ENCODE measurements at places on chromosomes 6 and 20. TPM values are rescaled to one million over a fixed set of nuclear protein-coding genes. Genes with fewer than 3 reads are reported as not detected.

DNA sequence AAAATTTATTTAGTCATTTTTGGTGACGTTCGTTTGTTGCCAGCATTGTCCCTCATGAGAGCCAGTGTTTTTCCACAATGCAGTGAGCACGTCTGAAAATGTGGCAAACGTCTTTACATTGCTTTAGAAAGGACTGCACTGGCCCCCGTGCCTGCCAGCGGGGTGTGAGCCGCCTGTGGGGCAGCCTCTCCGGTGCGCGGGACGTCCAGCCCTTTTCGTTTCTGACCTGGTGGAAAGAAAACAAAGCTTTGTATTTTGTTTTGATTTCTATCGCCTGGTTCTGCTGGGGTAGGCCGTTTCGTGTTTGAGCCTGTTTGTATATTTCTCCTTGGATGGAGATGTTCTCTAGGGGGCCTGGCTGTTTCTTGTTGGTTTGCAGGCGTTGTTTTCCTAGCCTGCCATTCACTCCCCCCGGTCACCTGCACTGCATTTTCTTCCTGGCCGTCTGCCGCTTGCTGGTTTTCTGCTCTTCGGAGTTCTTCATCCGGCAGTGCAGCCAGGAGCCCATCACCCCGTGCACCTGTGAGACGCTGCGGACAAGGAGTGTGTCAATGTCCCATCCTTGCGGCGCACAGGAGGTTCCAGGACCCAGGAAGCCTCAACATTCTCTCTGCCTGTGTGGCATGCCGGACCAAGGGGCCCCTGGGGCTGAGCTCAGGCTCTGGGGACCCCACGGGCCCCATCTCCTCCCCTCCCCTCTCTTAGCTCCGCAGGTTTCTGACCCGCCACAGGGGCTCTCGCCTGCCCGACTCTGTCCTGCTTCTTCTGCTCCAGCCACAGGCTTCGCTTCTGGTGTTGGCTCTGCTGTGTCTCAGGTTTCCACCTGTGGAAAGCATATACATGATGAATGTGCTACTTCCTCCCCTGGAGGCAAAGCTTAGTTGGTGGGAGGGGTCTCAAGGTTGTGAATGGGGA is 100.5 kb downstream of the CDH4 start:
- no peak for DNase-seq

ROMO1 gene
- 71.0 TPM for total RNA-seq

DNA sequence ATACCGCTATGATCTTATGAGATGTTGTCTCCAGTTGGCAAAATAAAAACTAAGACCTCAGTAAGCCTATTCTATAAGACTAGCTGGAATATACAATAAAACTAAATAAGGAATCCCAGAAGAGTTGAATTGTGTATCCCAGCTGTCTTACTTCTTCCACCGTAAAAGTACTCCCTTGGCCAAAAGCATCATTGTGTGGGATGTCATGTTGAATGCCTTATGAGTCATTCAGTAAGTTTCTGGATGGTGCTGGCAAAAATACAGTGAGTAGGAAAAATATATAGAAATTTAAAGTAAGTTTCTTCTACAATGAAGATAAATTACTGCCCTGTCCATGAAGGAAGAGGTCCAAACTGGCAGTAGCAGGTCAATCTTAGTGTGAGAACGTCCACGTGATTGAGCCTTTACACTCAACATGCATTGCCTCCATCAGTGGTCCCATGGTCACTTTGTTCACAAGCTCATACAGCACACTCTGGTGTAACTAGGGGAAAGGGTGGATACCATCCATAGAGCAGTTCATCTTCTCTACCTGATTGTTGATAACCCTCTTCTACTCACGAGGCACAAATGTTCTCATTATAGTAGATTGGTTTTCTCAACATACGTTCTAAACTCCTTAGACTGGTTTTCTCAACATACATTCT is 13.7 kb upstream of the ZNF318 start:
- no peak for DNase-seq

DNA sequence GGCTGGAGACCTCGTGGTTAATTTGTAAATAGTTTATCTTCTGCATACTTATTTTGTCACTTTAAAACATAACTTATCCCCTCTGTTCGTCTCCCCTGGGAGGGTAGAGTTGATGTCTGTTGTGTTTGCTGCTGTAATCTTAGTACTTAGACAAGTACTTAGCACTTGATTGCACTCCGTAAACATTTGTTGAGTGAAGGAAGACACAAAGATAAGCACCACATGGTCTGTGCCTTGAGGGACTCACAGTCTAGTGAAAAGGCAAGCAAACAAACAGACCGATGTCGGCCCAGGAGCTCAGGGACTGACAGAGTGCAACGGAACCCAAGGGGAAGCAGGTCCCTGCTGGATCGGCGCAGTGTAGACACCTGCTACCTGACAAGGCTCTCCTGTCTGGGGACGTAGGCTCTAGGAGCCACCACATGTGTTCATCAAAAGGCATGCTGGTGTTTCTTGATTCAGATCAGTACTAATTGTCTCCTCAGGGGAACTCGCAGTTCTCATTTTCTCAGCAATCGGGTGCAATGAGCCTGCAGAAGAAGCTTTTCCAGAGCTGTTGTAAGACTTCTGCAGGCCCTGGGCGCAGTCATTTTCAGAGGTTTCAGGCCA is 31.4 kb downstream of the EDN3 start:
- no peak for DNase-seq

All from natural killer cell treated with Interleukin-12 subunit alpha and Interleukin-12 subunit beta and Interleukin-15 and Interleukin-18, amount 100 ng/mL, for 72 hours (primary cell).